Karpas-422 (cell line): ENCODE measurements at places on chromosomes 1 and 21.

GRCh38 chr1:105427543-105427942 lies 1628.9 kb upstream of the PRMT6 start:
- no peak for DNase-seq

DNA sequence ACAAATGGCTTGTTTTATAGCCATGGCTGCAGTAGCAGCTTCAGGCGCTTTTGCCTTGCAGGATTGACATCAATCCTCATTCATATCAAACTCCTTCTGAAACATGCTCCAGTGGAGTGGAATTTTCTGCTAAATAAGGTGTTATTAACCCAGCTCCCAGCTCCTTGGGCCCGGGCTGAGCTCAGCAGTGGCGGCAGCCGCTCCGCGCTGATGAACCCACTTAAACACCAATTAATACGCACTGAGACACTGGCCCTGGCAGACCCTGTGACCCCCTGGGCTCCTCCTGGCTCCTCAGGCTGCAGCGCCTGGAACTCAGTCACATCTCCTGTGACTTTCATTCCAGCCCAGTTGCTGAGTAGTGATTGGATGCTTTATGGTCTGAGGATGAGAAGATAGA lies 137.4 kb upstream of the GRIK3 start:
- no peak for DNase-seq

DNA sequence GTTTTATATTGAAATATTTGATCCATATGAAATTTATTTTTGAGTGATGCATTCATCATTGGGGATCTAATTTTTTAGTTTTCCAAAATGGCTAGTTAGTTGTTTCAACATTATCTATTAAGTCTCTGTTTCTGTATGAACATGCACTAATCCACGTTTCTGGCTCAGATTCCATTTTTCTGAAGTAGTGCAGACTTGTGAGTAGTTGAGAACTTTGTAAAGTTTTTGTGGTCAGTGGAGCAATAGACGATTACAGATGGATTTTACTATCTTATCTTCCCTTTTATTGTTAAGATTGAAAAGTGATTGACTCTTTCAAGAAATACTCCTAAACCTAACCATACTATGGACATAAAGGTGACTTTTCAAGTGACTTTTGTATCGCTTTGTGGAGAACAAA lies 16.7 kb downstream of the SOAT1 start:
- DNase-seq = no peak

- DNase-seq = no peak
Measured at GRCh38 chr1:43220905-43221778, 48.6 kb upstream of the TMEM125 start.

DNA sequence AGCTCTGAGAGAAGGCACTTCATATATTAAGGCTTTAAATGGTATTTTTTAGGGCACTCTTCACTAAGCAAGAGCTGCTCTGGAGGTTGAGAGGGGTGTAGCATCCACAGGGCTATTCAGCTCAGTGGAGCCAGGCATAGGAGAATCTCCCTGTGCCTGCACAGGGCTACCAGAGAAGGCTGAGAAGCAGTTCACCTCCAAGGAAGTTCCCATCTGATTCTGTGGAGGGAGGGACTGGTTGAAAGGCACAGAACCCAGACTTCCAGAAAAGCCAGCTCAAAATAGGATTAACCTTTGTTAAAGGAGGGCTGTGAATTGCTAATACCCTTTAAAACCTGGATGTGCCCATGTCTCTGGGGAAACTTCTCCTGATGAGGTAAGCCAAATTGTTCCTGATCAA lies 304.5 kb downstream of the TTLL7 start:
- DNase-seq = no peak

DNA sequence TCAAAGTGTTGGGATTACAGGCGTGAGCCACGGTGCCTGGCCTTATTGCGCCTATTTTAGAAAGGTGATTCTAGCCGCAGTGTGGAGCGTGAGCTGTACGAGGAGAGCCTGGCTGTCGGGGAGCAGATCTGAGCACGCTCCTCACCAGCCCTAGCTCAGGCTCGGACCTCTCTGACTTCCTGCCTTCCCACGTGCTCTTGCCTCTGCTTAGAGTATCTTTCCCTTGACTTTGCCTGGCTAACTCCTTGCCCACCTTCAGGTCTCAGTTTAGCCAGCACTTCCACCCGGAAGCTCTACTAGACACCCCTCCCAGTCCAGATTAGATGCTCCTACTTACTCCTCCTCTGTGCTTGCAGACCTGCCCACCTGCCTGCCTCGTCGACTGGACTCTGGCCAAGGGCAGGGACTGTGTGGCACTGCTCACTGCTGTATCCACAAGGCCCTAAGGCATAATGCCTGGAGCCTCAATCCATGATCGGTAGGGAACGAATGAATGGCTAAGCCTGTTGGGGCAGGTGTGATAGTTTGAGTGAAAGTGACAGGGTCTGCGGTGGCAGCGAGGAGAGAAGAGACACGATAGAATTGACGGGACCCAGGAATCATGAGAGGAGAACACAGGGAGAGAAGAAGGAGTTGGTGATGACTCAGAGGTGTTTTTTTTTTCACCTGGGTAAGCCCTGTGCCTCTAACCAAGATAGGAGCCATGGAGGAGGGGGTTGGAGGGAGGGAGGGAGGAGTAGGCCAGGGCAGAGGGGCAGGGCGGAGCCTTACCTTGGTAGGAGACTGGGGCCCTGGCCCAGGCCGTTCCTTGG lies 28.1 kb upstream of the WASF2 start:
- no peak for DNase-seq

DNA sequence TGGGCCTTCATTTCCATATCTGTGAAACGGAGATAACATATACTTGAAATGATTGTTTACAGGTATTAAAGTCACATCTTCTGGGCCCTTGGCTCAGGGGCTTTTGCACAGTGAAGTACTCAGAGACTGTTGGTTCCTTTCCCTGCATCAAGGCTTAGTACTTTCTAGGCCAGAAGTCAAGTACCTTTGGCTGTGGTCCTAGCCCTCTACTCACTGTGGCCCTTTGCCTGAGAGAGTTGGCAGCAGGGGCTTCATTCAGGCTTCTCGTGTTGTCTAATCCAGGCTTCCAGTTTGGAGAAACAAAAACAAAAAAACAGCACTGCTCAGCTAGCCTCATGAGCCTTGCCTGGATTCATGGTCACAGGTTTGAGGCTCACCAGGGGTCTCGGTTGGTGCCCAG lies 8.1 kb upstream of the DPH2 start:
- no peak for DNase-seq

- peak; percentile 56 for DNase-seq
Measured at GRCh38 chr21:43211072-43211759, 42.4 kb downstream of the CRYAA start.

DNA sequence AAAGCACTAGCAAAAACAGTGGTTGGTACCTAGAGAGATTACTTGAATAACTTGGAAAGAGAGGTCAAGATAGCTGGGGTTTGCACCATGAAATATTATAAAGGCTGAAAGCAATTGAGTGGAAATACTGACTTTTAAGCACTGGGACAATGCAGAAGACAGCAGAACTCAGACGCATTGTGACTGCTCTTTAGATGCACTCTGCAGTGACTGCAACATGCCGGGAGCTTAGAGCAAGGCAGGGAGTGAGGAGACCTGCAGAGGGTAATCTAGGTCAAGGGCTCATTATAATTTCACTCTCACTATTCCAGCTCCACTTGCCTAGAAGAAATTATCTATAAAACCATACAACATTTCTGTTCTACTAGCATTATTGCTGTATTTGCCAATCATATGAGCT lies 36.6 kb downstream of the OLFM3 start:
- DNase-seq = no peak
